Epithelial cell of prostate (primary cell): ENCODE measurements at places on chromosomes 6 and 20.

DNA sequence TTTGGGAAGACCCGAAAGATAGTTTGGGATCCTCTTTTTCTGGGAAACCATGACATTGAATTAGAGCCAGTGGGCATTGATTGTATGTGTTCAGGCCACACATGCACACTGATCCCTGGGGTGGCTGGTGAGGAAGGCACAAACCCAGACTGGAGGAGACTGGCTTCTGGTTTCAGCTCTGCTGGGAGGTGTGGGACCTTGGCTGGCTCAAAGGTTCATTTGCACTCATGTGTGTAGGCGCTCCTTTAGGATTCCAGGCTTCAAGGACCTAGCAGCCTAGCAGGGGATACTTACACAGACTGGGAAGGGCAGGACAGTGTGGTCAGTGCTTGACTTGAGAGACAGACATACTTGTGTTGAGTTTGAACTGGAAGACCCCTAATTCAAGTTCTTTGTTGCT is 7.2 kb downstream of the RIN2 start:
- no peak for DNase-seq

- no peak for DNase-seq
Observed at GRCh38 chr6:158703111-158703836, 53.4 kb downstream of the SYTL3 start.

- peak; percentile 48 for DNase-seq
Observed at GRCh38 chr6:116370760-116371119, at the start of gene DSE. DSE (plus strand) TSS chr6:116370947; CDS start chr6:116399251, 28,304 bp downstream.

GRCh38 chr20:39111359-39112177 is 149.4 kb downstream of the DHX35 start:
- DNase-seq: no peak

DNA sequence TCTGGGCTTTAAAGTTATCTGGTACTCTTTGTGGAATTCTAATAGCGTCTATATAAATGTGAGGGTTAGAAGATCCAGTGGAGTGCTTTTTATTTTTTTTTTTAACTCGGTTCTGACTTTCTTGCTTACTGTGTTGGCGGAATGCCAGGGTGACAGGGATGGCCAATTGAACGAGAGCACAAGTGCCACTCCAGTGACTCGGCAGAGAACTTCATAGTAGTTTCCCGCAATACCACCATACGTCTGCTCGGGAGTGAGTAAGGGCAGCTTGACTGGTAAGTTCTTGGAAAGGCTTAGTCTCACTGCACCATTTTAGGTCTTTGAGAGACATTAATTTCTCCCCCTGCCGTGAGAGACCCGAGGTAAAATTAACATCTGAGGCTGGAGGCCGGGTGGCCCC is 49.4 kb upstream of the TULP1 start:
- DNase-seq: no peak

GRCh38 chr6:53044071-53044470 is 21.1 kb upstream of the FBXO9 start:
- no peak for DNase-seq

- DNase-seq: no peak
Observed at GRCh38 chr6:100509101-100509500, 44.4 kb upstream of the SIM1 start.

DNA sequence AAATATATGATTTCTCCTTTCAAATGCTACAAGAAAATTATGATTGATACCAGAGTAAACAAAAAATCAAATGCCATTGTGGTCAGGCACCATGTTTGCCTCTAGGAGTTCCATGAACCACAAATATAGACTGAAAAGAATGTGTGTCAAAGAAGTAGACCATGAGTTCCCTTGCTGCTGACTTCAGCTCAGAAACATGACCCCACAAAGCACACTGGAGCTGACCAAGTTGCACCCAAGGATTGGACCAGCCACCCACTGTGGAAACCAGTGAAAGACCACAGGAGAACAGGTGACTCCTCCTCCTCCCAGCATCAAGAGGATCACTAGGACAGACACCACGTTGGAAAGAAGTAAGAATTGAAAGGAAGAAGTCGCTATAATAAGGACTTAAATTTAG is 90.8 kb upstream of the TENT5A start:
- DNase-seq: no peak

GRCh38 chr20:43515628-43516027 is 8.1 kb downstream of the L3MBTL1 start:
- DNase-seq: no peak

DNA sequence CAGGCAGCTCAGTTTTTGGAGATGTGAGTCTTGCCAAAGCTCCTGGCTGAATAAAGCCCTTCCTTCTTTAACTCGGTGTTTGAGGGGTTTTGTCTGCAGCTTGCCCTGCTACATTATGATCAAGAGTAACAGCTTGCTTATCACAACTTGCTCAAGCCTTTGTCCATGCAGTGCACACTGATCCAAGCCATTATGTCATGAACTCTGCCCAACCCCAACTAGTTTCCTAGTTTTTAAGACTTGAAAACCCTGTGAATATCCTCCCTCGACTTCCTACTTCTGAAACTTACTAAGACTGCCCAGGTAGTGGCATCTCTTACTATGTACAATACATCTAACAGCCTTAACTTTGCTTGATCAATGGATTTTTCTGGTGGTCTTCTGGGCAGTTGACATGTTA is 50.3 kb upstream of the ADGRF4 start:
- DNase-seq: no peak

DNA sequence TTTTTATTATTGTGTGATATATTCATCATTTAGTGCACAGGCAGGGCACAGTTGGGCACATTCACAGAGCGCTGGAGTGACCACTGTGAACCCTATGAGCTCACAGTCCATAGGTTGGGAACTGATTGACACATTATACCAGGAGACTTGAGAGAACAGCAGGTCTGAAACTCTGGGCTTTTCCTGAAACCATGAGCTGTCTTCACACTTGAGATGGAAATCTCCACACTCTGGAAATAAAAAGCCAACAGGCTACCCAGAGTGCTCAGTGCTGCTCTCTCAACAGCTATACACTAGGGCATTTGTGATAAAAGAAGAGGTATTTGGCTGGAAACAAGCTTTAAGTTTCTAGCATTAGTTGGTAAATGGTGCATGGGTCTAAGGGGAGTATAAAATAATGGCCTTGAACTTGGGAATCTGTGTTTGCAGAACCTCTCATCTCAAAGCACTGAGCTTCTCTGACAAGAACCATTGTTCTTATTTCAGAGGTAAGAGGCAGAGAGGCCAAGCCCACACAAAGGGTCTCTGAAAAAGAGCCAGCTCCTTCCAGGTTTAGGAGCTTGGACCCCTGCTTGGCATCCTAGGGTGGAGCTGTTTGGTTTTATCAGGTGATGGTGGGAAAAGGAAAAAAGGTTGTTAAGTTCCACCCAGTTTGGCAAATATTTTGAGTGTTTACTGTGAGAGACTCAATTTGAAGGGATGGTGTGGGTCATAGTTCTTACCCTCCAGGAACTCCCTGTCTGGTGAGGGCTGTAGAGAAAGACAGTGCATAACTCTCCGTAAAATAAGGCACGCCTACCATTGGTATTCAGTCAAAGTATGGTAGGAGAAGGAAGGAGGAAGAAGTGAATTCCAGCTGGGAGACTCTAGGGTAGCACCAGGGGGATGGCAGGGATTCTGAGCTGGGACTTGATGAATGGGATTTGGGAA is 14.5 kb downstream of the CHMP4B start:
- DNase-seq: no peak

DNA sequence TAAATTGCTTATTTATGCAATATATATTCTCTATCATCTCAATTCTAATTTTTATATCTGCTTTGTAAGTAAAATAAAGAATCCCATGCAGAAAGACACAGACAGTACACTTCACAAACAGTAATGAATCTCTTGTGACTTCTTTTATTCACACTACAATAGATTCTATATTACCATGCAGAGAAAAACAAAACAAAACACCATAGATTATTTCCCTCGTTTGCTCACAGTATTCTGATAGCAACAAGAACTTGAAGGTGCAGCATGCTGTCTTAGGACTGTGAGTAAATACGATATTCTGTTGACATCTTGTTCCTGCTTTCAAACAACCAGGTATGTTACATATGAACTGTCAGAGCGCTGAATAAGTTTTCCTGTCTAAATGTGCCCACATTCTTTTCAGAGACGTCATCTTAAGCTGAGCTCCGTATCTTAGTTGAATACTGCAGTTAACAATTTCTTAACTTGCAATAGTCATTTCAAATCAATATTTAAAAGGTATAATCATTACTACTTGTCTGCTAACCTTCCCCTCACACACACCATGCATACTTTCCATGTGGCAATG is 140.1 kb downstream of the BTBD9 start:
- DNase-seq: no peak

DNA sequence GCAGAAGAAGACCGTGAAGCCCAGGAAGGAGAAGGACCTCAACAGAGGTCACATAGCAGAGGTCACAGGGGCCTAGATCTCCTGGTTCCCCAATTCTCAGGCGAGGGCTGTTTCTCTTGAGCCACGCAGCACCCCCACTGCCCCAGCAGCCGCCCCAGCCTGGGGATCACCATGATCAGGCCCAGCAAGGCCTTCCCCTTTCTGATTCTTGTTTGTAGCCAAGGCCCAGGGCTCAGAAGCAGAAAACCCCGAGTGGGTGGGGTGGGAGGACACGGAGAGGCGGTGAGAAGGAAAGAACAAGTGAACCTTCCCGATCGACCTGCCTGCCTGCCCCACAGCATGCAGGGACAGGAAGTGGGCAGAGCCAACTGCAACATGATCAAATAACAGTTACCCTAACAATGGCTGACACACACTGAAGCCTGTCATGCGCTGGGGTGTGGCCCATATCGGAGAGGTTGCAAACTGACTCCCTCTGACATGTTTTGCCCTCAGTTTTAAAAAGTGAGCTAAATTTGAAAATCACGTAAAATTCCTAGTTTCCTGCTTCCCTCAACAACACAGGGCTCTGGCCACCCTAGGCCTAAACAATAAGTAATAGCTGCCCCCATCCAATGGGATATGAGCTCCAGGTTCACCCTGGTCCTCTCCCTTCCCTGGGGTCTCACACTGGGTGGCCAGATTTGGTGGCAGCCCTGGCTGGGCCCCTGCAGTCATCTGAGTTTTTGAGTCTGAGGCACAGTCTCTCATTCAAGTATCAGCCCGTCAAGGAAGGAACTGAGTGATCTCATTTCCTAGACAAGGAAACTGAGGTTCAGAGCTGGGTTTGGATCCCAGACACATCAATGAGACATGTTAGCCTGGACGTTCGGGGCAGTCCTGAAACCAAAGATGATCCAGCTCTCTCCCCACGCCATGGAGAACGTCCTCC is 6.5 kb downstream of the PEDS1 start:
- peak; percentile 84 for DNase-seq

GRCh38 chr6:126907312-126907711 is 211.2 kb upstream of the RSPO3 start:
- no peak for DNase-seq

- DNase-seq: peak; percentile 60
Observed at GRCh38 chr6:111987295-111987694, 66.6 kb upstream of the CCN6 start.

GRCh38 chr6:127439718-127440117 is 19.5 kb downstream of the KIAA0408 start:
- no peak for DNase-seq

DNA sequence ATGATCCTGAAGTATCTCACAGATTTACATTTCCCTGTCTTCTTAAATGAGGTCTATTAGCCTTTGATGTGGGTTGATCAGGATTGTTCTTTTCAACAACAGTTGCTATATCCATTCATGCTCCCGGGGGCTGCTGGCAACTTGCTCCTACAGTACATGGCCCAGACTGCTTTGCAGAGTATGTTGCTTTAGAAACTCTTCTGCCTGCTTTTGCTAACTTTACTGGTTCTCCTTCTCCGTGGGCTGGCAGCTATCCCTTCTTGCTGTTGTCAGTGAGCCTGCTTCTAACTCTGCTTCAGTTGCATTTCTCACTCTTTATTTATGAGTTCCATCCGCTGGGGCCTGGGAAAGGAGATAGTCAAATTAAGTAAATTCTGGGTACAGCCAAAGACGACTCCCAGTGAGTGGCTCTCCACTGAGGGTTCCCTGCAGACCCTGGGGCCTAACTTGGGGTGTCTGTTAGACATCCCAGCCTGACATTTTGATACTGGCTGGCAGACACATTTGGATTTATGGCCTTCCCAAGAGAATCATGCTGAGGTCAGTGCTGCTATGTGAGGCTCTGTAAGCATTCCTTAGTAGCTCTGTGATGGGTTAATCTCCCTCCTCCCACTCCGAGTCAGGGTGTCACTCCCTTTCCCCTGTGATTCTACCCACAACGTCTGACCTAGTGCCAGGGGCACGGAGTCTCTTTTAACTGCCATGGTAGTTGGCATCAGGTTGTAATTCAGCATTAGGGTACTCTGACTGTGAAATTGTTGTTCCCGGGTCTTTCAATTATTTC is 73.6 kb downstream of the SLX4IP start:
- no peak for DNase-seq

DNA sequence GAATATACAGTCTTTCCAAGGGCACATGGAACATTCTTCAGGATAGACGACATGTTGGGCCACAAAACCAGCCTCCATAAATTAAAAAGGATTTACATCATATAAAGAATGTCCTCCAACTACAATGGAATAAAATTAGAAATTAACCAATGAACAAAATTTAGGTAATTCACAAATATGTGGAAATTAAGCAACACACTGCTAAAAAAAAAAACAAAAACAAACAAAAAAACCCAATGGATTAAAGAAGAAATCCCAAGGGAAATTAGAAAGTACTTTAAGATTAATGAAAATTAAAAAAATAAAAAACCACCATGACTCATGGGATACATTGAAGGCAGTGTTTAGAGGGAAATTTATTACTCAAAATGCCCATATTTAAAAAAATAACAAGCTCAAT is 21.4 kb upstream of the NT5E start:
- no peak for DNase-seq

GRCh38 chr20:217266-217665 is 9.8 kb upstream of the DEFB129 start:
- DNase-seq: no peak

DNA sequence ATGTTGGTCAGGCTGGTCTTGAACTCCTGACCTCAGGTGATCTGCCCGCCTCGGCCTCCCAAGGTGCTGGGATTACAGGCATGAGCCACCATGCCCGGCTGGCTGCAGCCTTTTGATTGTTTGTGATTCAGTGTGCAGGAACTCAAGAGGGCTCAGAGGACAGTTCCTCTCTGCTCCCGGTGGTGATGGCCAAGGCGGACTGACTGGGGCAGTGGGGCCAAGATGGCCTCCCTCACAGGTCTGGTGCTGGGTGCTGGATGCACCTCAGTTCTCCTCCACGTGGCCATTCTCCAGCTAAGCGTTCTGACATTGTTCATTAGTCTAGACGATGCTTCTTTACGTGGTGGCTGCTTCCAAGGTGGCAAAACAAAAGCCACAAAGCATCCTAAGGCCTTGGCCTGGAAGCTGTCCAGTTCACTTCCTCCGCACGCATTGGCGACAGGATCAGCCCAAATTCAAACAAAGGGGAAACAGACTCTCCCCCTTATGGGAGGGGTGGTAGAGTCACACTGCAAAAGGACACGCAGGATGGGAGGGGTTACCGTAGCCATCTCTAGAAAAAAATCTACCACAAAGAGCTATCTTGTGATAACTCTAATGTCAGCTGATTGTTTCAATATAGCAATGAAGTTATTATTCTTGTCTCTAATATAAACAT is 146.9 kb downstream of the FOXC1 start:
- no peak for DNase-seq

DNA sequence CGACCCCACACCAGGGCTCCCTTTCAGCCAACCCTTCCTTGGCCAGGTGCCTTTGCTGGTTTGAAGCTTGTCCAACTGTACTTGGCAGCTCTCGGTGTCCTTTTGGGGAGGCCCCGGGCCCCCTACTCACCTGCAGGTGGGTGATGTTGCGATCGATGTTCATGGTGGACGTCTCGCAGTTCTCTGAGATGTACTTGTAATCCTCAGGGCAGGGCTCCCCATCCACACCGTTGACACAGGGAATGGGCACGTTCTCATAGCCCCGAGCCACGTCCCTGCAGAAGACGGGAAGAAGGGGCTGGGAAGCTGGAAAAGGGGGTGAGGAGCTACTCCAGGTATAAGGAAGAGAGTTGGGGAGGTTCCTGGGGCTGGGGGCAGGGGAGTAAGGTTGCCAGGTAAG is 4.9 kb upstream of the SLC44A4 start:
- no peak for DNase-seq
